HCT116 (cell line): ENCODE measurements at places on chromosomes 3 and 15.

DNA sequence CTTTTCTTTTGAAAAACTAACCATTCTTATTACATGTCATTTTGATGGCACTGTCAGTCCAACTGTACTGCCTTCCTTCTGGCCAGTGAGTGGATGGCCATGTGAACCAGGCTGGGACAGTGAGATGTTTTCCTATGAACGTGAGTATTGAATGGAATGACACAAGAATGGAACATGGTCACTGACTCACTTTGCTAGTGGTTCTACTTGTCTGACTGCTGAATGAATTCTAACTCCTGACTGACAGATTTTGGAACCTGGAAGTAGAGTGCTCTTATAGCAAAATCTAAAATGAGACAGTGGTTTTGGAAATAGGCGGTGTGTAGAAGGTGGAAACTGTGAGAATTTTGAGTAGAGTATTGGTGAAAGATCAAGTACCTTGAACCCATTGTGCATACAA lies 606.9 kb upstream of the KCNMB2 start:
- DNase-seq = no peak

DNA sequence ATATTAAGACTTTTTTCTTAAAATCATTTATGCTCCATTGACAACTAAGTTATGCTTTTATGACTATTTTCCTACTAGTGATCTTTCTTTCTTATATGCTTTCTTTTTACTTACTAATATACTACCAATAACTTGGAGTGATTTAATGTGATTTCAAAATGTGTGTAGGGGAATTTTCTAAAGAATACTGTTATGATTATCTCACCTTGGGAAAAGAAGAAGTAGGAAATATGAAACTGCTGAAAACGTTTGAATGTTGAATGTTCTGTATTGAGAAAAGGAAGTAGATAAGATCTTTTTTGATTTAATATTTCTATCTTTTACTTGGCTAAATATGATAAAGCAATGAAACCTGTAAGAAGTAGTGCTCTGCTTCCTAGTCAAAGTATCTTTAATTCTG lies 7.8 kb upstream of the CD200R1 start:
- DNase-seq = no peak

DNA sequence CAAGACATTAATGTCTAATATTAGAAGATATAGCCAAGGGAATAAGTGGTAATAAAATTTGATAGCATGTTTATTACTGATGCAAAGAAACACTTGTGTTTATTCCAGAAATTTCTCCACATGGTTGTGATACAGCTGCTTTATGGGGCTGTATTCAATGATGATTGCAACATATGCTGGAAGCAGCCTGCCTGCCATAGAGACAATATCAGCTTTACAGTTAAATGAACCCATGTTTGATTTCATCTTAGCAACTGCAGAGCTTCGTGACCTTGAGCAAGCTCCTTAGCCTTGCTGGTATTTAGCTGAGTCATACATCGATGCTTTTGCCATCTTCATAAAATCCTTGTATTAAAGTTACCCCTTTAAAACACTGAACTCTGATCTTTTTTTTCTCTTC lies 168.1 kb upstream of the STAC start:
- DNase-seq = no peak

DNA sequence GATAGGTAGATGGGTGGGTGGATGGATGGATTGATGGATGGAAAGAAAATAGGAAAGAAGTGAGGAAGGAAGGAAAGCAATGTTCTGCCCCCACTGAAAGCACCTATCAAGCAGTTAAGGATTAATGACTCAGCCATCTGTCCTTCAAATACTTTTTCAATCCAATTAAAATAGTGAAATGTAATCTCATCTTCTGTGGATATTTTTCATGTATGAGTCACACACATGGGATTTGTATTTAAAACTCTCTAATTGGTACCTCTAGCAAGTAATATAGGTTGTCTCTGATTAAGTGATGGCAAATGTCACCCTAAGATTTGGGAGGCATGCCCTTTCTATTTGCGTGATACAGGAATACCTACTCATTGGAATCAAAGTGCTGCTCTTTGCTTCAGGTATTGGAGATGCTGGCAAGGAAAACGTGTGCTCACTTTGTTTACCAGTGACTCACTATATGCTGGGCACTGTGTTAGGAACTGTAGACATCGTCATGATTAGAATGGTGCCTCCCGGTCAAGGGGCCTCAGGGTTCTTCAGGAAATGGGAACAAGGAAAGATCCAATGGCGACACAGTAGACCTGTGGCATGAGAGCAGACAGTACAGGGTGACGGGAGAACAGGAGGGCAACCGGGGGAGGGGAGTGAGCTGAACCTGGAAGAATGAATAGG lies 230.1 kb downstream of the CLSTN2 start:
- no peak for DNase-seq

GRCh38 chr3:189260556-189261493 lies 89.1 kb downstream of the TPRG1 start:
- no peak for DNase-seq

- no peak for DNase-seq
These were observed 220.3 kb downstream of the LRRN1 start for GRCh38 chr3:4019501-4019900.
